ENCODE measurements at places on chromosomes 13 and 19.

GRCh38 chr13:22925881-22926747, 254.7 kb upstream of the SGCG start:
- DNase-seq, result no peak

- no peak for DNase-seq
These were observed 22.3 kb downstream of the IRS2 start for GRCh38 chr13:109764045-109764444.

- DNase-seq, result no peak
These were observed 819.2 kb downstream of the UQCRFS1 start for GRCh38 chr19:28393574-28394336.

- no peak for DNase-seq
These were observed 16.5 kb downstream of the PRR36 start for GRCh38 chr19:7857727-7858108.

GRCh38 chr19:8629996-8630683, at the start of gene NFILZ:
NFILZ (plus strand) TSS chr19:8630633; CDS start chr19:8676766, 46,133 bp downstream.
- DNase-seq, result no peak

DNA sequence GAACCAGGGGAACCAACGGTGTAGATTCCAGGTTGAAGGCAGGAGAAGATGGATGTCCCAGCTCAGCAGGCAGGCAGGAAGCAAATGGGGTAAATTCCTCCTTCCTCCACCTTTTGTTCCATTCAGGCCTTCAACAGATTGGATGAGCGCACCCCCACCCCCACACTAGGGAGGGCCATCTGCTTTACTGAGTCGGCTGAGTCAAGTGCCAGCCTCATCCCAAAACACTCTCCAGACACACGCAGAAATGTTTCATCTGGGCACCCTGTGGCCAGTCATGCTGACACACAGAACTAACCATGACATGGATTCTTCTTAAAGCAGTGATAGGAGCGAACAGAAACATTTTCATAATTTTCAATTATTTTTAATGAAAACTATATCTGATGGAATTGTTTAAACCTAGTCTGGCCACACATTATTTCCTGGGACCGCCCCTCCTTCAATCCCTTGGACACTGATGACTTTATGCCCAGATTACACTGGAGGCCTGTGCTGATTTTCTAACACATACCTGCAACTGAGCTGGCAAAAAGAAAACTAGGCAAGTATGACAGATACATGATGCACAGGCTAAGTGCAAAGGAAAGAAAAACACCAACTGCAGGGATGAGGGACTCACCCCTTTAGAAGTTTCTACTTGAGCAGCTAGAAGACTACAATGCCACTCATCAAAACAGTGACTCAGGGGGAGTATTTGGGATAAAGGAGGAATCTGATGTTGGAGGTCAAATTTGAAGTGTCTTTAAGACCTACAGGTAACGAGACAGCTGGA, 154.2 kb downstream of the TNFRSF19 start:
- no peak for DNase-seq

- DNase-seq, result no peak
These were observed 295.9 kb downstream of the GPC6 start for GRCh38 chr13:93522501-93522900.

GRCh38 chr13:109389456-109389855, 396.9 kb downstream of the IRS2 start:
- DNase-seq, result no peak

DNA sequence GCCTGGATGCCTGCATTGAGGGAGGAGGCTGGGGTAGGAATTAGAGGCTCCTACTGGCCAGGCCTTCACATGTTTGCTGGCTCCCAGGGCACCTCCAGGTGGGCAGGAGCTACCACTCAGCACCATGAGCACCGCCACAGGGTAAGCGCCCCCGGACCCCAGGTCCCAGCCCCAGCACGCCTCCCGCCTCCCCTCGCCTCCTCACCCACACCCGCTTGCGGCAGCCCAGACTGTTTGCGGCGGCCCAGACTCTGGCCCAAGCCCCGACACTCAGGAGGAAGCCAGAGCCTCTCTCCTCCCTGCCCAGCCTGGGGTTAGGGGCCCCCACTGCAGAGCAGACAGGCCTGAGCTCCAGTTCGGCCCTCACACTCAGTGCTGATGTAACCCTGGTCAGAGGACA, 652 bp downstream of the EPS8L1 start:
- DNase-seq, result no peak

DNA sequence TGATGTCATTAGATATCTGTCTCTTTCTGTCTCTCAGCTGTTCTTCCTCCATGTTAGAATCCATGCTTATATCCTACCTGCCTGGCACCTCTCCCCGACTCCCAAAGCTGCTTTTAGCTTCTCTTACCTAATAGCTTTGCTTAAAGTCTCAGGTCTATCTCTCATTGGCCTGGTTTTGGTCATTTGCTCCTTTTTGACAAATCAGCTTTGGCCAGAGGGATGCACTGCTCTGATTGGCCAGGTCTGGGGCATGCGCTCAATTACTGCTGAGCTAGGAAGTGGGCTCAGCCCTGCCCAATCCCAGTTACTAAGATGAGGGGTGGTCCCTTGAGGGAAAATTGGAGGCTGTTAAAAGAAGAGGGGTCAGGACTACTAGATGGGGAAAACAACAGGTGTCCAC, 11.5 kb upstream of the CLASRP start:
- DNase-seq, result no peak

DNA sequence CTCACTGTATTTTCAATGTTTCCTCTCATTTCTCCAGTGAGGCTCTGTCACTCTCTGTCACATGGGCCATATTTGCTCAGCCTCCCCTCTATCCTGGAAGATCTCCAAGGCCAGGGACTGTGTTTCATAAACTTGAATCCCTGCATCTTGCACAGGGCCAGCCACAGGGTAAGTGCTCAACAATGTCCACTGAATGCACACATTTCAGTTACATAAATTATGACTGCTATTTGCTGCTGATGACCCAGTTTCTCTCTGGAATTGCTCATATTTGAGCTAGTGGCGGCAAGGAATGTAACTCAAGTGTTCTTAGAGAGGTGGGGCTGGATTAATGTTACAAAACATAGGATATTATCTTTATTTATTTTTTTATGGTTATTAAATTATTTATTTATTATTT, 6.1 kb downstream of the CLC start:
- DNase-seq, result no peak

DNA sequence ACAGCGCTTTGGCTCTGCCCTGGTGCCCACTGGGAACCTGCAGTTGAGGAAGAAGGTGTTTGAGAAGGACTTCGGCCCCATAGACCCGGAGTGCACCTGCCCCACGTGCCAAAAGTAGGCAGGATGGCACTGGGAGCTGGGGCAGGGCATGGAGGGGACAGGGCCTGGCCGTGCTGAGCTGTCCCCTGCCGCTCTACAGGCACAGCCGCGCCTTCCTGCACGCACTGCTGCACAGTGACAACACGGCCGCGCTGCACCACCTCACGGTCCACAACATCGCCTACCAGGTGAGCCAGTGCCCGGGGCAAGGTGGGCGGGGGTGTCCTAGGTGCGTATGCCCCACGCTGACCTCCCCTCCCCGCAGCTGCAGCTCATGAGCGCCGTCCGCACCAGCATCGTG, 5.1 kb upstream of the DNM2 start:
- DNase-seq, result no peak

GRCh38 chr13:31250435-31250834, 50.7 kb downstream of the B3GLCT start:
- DNase-seq, result no peak

GRCh38 chr13:83184150-83184475, 698.2 kb downstream of the SLITRK1 start:
- no peak for DNase-seq

GRCh38 chr13:114134944-114135610, 2.7 kb upstream of the RASA3 start:
- DNase-seq, result no peak

Data from NCI-H2081 treated with DMSO at 0.1 percent for 48 hours (cell line).